Effector CD4-positive, alpha-beta T cell (primary cell): ENCODE measurements at places on chromosomes 13 and 19.

DNA sequence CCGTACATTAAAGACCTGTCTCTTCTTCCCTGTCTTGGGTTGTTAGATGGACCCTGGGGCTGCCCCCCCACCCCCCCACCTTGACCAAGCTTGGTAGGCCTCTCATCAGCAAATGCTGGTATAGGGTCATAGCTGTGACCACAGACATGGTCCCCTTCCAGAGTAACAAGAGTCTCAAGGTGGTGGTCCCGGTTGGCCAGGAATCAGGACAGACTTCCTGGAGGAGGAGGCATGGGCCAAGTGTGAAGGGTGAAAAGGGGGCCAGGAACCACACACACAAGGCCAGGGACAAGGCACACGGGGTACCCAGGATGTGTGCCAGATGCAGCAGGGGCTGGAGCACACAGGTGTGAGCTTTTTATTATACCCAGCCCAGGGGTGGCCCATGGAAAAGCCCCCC is 1.1 kb upstream of the MRI1 start:
- DNase-seq: no peak

DNA sequence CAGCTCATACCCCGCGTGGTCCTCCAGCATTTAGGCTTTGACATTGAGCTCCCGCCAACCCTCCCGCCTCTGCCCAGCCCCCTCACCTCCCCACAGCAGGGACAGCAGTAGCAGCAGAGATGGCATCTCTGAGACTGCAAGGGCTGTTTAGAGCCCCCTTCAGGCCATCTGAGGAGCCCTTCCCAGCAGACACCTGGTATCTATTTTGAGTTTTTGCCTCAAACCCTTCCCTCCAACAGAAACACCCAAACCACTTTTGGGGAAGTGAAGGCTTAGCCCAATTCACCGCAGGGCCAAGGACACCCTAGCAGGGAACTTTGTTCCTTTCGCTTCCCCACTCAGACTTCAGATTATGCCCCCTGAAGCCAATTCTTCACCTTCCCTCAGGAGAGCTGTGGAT is 6.3 kb upstream of the ZNF175 start:
- no peak for DNase-seq

GRCh38 chr19:10439588-10439987 is 19.2 kb downstream of the PDE4A start:
- DNase-seq: no peak

DNA sequence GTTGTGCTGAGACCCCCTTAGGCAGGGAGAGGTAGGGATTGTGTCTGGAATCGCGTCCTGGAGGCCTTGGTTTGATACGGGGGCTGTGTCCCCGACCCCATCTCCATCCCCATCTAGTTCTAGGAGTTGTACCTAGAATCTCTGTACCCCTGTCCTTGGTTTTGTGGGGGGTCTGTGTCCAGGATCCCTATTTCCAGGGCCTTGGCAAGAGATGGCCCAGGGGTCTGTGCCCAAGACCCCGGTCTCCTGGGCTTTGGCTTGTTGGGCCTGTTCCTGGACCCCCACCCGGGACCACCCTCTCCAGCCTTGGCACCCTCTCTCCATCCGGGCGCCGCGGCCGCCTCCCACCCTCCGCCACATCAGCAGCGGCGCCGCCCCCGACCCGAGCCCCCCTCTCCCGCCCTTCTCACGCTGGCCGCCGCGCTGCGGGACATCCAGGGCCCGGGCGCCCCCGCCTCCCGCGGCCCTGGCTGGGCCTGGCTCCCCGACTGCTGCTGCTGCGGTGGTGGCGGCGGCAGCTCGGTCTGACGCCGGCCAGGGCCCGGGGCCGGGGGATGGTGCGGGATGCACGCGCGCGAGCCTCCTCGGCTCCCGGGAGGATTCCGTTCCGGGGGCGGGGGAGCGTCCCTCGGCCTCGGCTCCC is at the start of gene NUMBL:
TSS of gene NUMBL (minus strand) at position 602 of the 643 bp plus-strand sequence. CDS start at position 434, 168 bp downstream.
- no peak for DNase-seq

GRCh38 chr13:20340136-20340758 is 108.1 kb upstream of the GJB6 start:
- DNase-seq: no peak

DNA sequence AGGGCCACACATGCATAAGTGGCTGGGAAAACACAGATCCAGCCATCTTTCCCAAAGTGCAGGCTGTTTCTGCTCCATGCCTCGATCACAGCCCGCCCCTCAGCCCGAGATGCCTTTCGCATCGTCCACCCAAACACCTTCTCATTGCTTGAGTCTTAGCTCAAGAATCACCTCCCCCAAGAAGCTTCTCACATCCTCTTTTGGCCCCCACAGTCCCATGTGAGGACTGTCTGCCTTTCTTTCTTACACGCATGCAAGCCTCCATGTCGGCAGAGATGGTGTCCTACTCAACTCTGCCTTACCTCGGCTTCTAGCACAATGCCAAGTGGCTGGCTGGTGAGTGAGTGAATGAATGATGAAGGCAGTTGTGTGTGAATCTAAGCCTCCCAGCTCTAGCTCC is 18.1 kb upstream of the GSX1 start:
- DNase-seq: no peak

DNA sequence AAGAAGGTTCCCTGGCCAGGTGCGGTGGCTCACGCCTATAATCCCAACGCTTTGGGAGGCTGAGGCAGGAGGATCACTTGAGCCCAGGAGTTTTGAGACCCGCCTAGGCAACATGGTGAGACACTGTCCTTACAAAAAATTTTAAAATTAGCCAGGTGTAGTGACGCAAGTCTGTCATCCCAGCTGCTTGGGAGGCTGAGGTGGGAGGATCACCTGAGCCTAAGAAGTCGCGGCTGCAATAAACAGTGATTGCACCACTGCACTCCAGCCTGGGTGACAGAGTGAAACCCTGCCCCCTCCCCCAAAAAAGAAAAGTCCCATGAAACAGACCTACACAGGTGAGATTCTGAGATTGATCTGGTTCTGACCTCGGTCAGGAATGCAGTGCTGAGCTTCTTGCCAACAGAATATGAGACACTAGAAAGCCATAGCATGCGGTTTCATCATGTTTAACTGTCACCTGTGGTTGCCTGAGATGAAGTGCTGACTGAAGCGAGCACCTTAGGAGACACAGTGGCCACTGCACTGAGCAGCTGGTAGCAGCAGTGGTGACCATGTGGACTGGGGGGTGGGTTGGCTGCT is 2.0 kb upstream of the A1BG start:
- no peak for DNase-seq

- DNase-seq: no peak
Observed at GRCh38 chr19:53992211-53992610, 774 bp downstream of the CACNG6 start.

DNA sequence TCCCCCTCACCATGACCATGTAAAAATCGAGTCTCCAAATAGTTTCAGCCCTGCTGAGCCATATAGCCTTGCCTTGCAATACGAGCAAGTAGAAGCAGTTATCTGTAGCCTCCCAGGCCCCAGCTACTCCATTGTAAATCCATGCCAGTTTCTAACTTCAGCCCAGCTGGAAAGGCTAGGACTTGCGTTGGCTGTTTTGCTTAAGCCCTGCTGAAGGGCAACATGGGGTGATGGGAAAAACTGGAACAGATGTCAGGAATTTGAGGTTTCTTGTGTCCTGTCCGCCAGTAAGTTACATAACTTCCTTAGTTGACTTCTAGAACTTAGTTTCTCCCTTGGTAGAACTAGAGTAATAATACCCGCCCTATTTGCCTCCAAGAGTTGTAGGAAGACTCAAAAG is 216.0 kb upstream of the SERP2 start:
- no peak for DNase-seq

DNA sequence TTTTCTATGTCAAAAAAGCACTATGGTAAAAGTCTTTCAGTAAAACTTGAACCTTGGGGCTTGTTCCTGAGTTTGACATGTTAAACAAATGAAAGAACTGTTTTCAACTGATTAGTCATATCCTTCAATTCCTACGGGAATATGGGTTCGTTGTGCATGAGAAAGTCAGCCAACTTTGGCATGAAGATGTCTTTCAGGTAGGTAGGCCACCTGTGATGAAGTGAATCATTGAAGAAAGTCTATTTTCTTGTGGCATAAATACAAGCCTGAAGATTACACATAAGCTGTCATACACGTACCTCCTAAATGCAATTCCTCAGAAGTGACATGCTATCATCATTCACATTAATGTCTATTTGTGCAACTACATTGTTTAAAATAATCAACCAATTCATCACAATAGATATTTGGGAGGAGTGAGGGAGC is 513.0 kb downstream of the IRS2 start:
- no peak for DNase-seq

DNA sequence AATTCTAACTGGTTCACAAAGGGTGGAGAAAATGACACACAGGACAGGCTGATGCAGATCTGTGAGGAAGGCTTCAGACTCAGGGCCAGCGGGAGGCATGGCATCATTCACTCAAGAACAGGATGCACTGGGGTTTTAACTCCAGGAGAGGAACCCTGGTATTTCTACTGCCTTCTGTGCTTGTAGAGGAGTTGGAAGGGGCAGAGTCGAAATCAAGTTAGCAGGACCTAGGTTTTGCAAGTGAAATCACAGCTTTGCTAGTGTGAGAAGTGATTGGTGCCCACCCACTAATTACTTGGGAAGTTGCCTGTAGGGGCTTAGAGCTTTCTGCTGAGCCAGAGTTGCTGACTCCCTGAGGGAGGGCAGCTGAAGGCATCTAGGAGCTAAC is 92.7 kb downstream of the AKAP11 start:
- no peak for DNase-seq

DNA sequence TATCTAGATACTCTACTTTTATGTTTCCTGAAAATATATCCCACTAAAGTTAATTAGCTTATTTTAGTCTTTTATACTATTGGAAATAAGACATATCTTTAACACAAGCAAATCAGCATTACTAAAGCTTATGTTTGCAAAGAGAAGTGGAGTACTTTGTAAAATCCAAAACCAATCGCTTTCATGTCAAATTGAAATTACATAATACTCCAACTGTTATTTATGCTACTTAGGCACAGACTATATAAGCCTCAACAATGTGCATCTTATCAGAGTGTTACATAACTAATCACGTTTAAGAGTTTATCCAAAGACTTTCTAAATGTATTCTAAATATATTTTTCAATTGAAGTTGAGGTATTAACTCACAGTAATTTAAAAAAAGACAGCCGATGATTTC is 200.0 kb downstream of the PCDH20 start:
- no peak for DNase-seq
